T-helper 1 cell treated with Interleukin-12 subunit alpha and Interleukin-12 subunit beta and Interleukin-4 antibody, amounts not matched to agents 30 ng/mL and 1 ng/mL, for 36 hours (primary cell): ENCODE measurements at places on chromosomes 11 and 22. TPM values are rescaled to one million over a fixed set of nuclear protein-coding genes. Genes with fewer than 3 reads are reported as not detected.

The SYT12 gene
- not detected in 2 replicates for total RNA-seq

The TRIM34 gene
- total RNA-seq = 9.7 and 9.8 TPM in 2 replicates

The LYVE1 gene
- total RNA-seq = not detected in 2 replicates

The BATF2 gene
- total RNA-seq = 0.10 TPM in 1 of 2 replicates, not detected in the other

The TEX54 gene
- total RNA-seq = not detected in 2 replicates

The ZNF214 gene
- not detected in 2 replicates for total RNA-seq
